ENCODE measurements at places on chromosomes 12 and 14. TPM values are rescaled to one million over a fixed set of nuclear protein-coding genes. Genes with fewer than 3 reads are reported as not detected.
A peak's percentile ranks its signal among the peaks of the same experiment; 100 is the strongest.

Gene ANO2
- total RNA-seq: 23.7 TPM

Gene AP5M1
- total RNA-seq: 21.0 TPM

DNA sequence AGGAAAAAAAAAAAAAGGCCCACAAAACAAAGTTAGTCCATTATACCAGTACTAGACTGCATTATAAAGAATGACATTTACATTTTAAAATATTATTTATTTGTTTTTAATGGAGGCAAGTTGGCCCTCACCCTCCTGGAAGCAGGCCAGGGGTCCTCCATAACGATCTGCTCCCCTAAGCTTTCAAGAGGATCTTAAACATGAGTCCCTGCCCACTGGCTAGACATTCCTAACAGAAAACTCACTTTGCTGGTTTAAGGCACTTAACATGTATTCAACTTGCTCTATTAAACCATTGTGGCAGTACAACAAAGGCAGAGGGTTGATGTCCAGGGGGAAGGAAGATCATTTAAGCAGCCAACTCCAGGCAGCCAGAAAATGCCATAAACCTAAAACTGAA, 111.4 kb downstream of the STXBP6 start:
- no peak for DNase-seq

GRCh38 chr12:68481181-68481941, 129.3 kb upstream of the RAP1B start:
- DNase-seq: no peak

GRCh38 chr14:103724116-103724515, 8.5 kb downstream of the ZFYVE21 start:
- DNase-seq: peak; percentile 58

- peak; percentile 53 for DNase-seq
Observed at GRCh38 chr12:88580051-88580871, at the start of gene KITLG. Gene KITLG (minus strand): TSS chr12:88580471. CDS start chr12:88580278, 193 bp downstream.

DNA sequence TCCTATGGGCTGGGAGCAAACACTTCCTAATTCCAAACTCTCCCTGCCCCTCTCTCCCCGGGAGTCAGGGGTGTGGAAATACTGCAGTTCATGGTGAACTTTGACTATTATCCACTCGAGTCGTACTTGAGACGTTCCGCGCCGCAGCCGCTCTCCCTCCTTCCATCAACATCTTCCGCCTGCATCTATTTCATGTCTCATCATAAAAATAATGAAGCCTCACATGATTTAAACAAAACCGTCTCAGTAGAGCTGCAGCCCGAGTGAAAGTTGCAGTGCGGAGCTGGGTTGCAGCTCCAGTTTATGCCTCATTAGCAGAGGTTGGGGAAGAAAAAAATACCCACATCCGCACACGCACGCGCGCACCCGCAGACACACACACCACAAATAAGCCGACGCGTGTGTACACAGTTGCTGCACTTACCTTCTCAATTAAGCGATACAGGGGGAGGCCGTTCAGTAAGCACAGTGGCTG, 283 bp downstream of the LMO3 start:
- no peak for DNase-seq

DNA sequence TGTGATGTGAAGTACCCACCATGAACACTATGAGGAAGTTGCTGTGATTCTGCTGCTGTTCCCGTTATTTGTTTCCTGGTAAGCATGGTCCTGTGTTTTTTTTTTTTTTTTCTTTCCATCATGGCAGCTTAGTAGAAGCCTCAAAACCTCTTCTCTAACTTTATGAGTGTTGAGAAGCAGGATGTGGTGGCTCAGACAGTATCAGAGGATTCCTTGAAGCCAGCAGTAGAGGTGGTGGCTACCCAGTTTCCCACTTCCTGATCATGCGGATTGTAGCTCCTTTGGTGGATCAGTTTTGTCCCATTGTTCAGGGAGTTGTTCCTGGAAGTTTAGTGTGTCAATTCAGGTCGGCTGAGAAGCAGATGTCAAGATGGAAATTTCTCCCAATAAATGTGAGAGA, 175.8 kb downstream of the ATP23 start:
- DNase-seq: no peak

DNA sequence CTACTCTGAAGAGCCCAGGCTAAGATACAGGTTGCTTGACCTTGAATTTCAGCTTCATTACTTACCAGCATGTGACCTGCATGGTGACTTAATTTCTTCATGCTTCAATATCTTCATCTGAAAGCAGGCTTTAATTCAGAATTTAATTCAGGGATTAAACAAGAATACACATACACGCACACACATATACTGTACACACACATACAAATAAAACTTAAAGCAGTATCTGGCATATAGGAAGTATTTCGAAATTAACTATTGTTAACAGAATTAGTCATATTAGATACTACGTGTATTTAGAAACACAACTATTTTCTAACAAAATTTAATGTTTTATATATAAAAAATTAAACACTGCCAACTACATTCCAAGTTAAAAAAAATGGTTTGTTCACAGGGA, 640.3 kb downstream of the SLC6A15 start:
- no peak for DNase-seq

DNA sequence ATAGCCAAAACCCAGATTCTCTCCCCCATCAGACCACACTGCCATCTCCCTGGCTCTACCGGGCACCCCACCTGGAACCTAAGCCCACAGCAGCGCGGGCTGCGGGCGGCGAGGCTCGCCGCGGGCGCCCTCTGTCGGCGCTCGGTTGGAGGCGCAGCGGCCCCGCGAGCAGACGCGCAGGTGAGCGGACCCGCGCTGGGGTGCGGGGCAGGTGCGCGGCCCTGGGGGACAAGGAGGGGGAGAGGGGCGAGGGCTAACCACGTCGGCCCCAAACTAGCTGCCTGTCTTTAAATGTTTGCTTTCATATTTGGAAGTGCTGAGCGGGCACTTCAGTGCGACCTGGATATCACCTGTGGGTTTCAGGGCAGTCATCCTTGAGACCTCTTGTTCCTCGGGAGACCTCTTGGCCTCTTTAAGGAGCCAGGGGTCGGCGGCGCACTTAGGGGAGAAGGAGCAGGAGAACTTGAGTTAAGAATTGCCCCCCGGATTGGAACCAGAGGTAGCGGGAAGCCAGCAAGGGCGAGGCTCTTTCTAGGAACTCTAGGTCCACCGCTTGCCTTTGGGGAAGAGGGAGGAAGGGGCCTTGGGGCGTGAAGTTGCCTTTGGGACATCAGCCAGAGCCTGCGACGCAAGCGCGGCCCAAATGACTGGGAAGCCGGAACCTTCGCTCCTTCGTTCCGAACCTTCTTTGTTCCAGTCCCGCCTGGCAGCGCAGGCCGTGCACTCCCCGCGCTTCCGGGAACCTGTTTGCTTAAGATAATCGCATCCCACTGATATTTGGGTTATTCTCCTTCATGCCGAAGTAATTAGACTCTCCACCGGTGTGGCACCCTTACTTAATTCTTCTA, 78.7 kb downstream of the NEDD1 start:
- DNase-seq: no peak

- no peak for DNase-seq
Observed at GRCh38 chr12:107439026-107439738, 246.4 kb upstream of the PWP1 start.

Measured in omental fat pad (tissue), 4 donors.